Esophagus mucosa (tissue), 1 donor: ENCODE measurements at places on chromosomes 5 and 9.

GRCh38 chr5:172440486-172440885 is 13.8 kb downstream of the SH3PXD2B start:
- no peak for ATAC-seq

GRCh38 chr5:168171901-168172759 is 119.3 kb upstream of the WWC1 start:
- no peak for ATAC-seq

- ATAC-seq = no peak
Observed at GRCh38 chr9:112892981-112893380, 2.3 kb upstream of the SLC46A2 start.

DNA sequence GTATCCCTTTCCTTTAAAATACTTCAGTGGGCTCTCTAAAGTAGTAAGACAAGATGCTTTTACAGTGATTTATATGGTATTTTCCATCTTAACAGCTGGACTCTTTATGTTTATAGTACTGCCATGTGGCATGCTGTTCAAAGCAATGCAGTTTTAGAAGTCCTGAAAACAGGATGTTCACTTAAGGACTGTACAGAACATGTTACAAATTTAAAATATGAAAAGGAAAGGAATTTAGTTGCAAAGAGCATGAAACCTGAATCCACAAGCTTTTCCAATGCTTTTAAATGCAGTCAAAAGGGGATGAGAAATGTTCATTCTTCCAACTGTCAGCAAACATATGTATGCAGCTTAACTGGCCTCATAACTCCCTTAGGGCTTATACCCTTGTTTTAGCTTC is 580.2 kb downstream of the EFNA5 start:
- ATAC-seq = no peak

- no peak for ATAC-seq
Observed at GRCh38 chr5:82570-82969, 9.4 kb upstream of the PLEKHG4B start.

- ATAC-seq = no peak
Observed at GRCh38 chr9:114560956-114561355, 26.6 kb upstream of the ATP6V1G1 start.

GRCh38 chr5:65021527-65022226 is 252.9 kb downstream of the CWC27 start:
- no peak for ATAC-seq

GRCh38 chr9:108412755-108413154 is 443.0 kb downstream of the ACTL7B start:
- peak; percentile 50 for ATAC-seq

DNA sequence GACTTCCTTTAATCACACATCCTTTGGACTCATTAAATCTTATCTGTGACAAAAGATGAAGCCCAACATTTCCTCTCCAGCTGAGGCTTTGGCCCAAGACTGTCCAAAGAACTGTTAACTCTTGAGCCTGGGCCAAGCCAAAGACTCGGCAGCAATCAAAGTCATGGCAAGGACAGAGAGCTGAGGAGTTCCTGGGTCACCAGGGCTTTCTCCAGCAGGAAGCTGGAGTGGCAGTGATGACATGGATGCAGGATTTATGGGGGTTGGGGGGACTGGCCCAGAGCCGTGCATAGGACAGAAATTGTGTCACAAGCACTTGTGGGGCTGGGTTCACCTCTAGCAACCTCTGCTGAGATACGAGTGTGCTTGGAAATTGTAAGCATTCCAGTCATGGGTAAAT is 440.3 kb downstream of the PLK2 start:
- peak; percentile 44 for ATAC-seq

GRCh38 chr5:31771500-31771899 is 132.6 kb downstream of the PDZD2 start:
- ATAC-seq = peak; percentile 87

DNA sequence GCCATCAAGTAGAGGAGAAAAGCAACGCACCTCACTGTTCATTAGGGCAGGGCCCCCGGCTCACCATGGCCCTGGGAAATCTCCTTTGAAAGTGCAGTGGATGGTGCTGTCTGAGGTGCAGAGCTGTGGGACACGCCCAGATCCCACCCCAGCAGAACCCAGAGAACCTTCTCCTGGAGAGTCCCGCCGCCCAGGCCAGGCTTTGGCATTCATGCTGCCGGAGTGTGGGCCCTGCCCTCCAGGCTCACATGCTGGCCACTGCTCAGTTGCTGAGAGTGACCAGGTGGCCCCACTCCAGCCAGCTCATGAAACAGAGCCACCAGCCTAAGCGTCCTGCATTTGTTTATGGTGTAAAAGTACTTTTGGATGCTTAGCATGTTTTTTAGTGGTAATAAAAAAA is 23.8 kb upstream of the LRRC14B start:
- ATAC-seq = no peak

- no peak for ATAC-seq
Observed at GRCh38 chr9:101434998-101435397, 576 bp downstream of the ALDOB start.

GRCh38 chr5:2773327-2773726 is 21.9 kb upstream of the IRX2 start:
- ATAC-seq = no peak

- no peak for ATAC-seq
Observed at GRCh38 chr9:124429530-124429867, 14.3 kb upstream of the PSMB7 start.

GRCh38 chr5:171770153-171770552 is 15.5 kb upstream of the SMIM23 start:
- no peak for ATAC-seq

GRCh38 chr5:127924606-127925005 is 159.0 kb upstream of the SLC12A2 start:
- no peak for ATAC-seq
